Adrenal gland (tissue), 19 donors: ENCODE measurements at places on chromosomes 1 and 21. TPM values are rescaled to one million over a fixed set of nuclear protein-coding genes. Genes with fewer than 3 reads are reported as not detected.

The MYOG gene
- total RNA-seq = not detected

DNA sequence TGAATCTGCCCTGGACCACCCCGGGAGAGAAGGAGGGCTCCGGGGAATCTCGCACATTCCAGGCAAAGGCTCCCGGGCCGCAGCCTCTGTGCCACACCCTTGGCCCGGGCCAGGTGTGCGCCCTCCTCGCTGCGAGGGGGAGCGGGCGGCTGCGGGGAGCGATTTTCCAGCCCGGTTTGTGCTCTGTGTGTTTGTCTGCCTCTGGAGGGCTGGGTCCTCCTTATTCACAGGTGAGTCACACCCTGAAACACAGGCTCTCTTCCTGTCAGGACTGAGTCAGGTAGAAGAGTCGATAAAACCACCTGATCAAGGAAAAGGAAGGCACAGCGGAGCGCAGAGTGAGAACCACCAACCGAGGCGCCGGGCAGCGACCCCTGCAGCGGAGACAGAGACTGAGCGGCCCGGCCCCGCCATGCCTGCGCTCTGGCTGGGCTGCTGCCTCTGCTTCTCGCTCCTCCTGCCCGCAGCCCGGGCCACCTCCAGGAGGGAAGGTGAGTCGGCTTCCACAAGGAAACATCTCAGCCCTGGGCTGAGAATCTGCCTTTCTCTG lies at the start of gene LAMC2:
Gene LAMC2 (plus strand): TSS at position 324 of the 550 bp plus-strand sequence. CDS start 89 bp downstream, at position 413.
- no peaks in the 10 kb centered on the region for H3K4me1 ChIP-seq
- DNase-seq = peak; percentile 27
- H3K27ac ChIP-seq = no peak within 1 kb of the TSS
- peaks cover 13% of the 10 kb centered on the region for H3K27me3 ChIP-seq

DNA sequence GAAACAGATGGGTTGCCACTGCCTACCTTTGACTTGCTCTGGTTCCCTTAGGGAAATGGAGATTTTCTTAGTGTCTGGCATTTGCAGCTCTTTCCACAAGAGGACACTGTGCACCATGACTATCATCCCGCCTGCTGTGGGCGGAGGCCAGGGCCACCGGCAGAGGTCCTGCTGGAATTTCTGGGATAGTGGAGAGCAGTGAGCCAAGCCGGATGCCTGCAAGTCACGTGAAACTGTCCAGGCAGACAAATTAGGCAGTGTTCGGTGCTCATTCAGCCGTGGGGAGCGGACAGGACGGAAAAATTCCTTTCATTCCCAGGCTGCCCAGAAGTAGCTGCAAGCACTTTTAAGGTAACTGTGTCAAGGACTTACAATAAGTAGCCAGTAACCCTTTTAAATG lies 43.4 kb downstream of the IGSF5 start:
- DNase-seq = peak; percentile 95
- no peak overlapping the region for H3K27ac ChIP-seq
- no peaks in the 10 kb centered on the region for H3K36me3 ChIP-seq

- H3K4me1 ChIP-seq = no peaks in the 10 kb centered on the region
- DNase-seq = peak; percentile 19
- H3K4me3 ChIP-seq = no peak overlapping the region
- no peak overlapping the region for H3K27ac ChIP-seq
These were observed 130.1 kb upstream of the MAP1LC3C start for GRCh38 chr1:242128951-242129502.
